Stimulated activated CD4-positive, alpha-beta T cell treated with anti-CD3 and anti-CD28 coated beads, Interleukin-1b, Interleukin-23, amount 100 ng/mL, for 48 hours (primary cell): ENCODE measurements at places on chromosomes 16 and 17.

GRCh38 chr16:85461022-85461813 lies 151.9 kb upstream of the GSE1 start:
- DNase-seq, result no peak

DNA sequence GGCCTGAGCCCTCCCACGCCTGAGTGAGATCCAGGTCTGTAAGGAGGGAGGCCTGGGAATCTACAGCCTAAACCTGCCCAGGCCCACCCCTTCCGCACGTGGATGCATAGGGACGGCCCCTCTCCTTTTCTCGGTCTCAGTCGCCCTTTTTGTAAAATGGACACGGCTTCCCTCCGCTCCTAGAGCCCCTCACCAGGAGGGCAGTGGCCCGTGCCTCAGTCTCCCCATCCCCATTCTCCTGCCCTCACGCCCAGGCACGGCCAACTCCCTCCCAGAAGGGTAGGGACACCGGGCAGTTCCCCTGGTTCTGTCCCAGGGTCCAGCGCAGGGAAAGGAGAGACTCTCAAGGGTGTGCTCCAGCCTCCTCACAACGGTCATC lies 48.1 kb downstream of the WNT3 start:
- DNase-seq, result no peak

DNA sequence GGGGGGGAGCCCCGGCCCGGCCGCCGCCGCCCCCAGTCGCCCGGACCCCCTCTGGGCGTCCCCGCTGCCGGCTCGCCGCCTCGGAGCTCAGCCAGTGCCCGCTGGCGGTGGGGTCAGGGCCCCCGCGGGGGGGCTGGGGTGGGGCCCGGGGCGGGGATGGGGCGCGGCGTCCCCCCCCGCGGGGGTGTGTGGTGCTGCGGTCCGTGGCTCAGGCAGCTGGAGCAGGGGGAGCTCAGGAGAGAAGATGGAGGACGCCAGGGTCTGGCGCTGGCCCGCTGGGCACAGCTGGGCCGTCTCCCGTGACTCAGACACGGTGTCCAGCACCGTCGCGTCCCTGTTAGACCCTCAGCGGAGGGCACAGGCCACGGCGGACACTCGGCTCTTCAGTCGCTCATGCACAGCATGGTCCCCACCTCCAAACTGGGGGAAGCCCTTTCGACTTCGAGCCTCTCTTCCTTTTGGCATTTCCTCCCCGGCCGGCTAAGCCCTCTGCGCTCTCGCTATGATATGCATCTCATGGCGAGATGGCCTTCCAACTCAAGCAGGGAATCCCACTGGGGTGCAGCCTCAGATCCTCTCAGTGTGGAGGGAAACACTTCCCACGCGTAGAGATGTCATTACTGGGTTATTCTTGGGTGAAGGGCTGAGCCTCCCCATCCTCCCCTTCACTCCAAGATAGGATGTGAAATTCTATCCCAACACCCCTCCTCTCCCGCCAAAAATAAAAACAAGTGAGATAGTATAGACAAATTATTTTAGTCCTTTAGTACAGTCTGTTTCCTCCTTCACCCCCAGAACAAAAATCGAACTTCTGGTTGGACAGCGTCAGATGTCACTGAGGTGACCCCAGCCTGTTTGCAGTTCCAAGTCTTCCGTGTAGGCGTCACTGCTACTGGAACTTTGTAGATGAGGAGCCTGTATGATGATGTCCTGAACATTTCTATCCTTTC lies 522 bp upstream of the VEZF1 start:
- peak; percentile 62 for DNase-seq

- DNase-seq, result no peak
These were observed 367.0 kb downstream of the FOXL1 start for GRCh38 chr16:86945166-86945900.

GRCh38 chr17:81386646-81387099 lies 8.6 kb upstream of the BAHCC1 start:
- no peak for DNase-seq

- no peak for DNase-seq
These were observed 3.3 kb downstream of the HERPUD1 start for GRCh38 chr16:56935201-56935600.

GRCh38 chr17:43210576-43210975 lies 1.1 kb upstream of the TMEM106A start:
- no peak for DNase-seq

- peak; percentile 33 for DNase-seq
These were observed 3.7 kb upstream of the LYZL6 start for GRCh38 chr17:35947156-35947585.

DNA sequence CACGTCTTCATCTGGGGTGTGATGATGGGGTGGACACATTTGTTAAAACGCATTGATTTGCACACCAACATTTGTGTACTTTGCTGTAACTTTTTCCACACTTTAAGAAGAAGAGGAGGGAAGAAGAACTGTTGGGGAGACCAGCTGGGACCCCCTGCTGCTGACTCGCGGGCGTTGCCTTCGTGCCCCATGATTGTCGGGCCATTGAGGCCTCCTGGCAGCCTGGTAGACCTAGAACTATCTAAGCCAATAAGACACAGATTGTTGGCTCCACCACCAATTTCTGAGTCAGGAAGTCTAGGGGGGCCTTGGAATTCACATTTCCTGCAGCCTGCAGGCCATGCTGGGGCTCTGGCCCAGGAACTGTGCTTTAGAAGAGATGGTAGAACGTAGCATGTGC lies 105.5 kb downstream of the TNFRSF13B start:
- no peak for DNase-seq

DNA sequence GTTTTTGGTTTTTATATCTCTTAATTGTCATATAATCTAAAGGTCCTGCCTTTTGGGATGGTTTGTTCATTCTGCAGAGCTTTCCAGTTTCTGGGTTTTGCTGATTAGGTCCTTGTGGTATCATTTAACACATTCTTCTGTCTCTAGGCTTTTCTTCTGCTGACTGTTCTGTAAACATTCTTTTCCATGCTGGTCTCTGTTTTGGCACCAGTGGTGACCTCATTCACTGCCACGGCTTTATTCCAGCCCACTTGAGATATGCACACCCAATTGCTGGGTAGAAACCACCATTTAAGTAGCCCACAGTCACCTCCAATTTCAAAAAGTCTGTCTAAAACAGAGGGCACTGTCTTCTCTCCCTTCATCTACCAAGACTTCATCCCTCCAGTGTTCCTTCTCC lies 31.1 kb upstream of the COX10 start:
- DNase-seq, result no peak

GRCh38 chr16:67327743-67328142 lies 1.1 kb downstream of the LRRC36 start:
- no peak for DNase-seq

GRCh38 chr17:83100220-83100852 lies 20.9 kb downstream of the METRNL start:
- DNase-seq, result no peak

- DNase-seq, result no peak
These were observed 43.8 kb downstream of the C16orf82 start for GRCh38 chr16:27110524-27110896.

DNA sequence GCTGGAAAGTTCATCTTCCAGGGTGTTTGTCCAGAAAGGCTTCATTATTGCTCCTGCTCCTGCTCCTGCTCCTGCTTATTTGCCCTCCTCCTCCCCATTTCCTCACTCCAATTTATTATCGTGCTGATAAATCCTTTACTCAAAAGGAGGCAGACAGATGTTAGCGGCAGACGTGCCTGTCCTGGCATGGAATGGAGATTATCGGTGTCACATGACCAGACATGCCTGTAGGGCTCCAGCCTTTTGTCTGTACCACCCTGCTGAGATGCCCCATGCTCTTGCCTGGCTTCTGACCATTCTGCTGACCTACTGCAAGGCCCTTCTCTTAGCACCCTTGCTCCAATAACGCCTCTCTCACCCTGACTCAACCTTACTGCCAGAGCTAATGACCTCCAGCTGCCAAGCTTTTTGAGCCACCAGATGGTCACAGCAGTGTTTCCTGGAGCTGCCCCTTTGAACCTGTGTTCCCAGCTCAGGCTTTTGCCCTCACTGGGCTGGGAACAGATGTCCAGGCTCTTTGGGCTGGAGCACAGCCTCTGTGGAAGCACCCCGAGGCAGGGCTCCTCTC lies 12.8 kb downstream of the DNAH9 start:
- no peak for DNase-seq
